ENCODE measurements at places on chromosomes 5 and 9.
A peak's percentile ranks its signal among the peaks of the same experiment; 100 is the strongest.

- no peak for DNase-seq
These were observed 155.1 kb downstream of the CCDC192 start for GRCh38 chr5:127858116-127858784.

DNA sequence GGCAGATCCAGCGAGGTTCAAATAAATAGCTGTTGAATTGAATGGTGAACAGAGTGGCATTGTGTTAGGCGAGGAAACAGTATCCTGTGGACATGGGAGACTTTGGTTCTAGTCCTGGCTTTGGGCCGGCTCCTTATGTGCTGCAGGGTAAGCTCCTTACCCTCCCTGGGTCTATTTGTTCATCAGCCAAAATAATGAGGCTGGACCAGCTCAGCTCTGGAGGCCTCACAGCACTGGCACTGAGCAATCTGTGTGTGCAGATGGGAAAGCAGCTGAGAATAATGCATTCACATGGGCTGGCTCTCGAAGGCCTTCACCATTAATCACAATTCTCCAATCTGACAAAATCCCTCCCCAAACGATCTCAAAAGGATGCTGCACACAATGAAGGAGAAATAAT is 81.9 kb downstream of the APBA1 start:
- no peak for DNase-seq

DNA sequence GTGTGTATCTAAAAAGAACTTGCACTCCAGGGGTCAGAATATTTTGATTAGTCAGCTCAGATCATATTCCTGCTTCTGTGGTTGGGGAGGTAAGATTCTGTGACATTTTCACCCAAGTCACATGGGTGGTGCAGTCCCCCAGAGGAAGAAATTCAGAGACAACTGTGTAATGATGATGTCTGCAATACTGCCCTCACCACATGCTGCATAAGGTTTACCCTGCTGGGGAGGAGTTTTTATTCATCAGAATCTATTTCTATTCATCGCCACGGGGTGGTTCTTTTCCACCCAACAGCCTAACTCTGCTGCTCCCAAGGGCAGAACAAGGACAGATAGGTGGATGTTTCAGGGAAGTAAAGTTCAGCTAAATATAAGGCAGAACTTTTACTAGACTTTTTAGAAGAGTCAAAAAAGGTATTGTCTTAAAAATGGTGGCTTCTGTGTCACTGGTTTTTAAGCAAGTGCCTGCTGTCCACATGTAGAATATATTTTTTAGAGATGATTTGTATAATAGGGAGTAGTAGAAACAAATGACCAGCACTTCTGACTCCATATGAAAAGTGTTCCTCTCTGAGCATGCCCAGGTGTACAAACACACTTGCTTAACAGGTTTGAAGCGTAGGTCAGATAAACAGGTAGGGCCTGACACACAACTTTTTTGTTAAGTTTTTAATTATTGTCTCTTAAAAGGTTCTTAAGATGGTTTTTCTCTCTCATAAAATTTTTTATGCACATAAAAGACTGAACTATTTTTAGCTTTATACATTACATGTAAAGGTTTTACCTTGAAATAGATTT is 352.7 kb downstream of the LRRC70 start:
- DNase-seq: no peak

- DNase-seq: no peak
These were observed 1.2 kb upstream of the AGPAT2 start for GRCh38 chr9:136688274-136689107.

GRCh38 chr5:109944461-109944860 is 254.7 kb downstream of the MAN2A1 start:
- no peak for DNase-seq

DNA sequence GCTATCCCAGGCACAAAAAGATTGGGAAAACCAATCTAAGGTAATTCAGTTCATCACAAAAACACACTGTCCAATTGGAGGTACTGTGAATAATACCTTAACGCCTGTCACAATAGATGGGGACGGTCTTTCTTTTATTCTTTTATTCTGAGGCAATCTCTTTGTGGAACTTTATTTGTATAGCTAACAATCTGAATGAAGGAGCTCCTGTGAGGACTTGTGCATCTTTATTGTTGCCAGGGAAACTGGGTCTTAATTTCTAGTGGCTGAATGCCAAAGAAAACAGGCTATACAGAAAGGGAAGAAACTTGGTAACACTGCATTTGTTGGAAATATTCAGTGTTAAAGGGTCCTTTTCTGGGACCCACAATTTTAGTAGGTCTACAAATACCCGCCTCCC is 546.9 kb upstream of the C9orf72 start:
- no peak for DNase-seq

GRCh38 chr5:155532621-155533311 is 519.2 kb downstream of the KIF4B start:
- no peak for DNase-seq

DNA sequence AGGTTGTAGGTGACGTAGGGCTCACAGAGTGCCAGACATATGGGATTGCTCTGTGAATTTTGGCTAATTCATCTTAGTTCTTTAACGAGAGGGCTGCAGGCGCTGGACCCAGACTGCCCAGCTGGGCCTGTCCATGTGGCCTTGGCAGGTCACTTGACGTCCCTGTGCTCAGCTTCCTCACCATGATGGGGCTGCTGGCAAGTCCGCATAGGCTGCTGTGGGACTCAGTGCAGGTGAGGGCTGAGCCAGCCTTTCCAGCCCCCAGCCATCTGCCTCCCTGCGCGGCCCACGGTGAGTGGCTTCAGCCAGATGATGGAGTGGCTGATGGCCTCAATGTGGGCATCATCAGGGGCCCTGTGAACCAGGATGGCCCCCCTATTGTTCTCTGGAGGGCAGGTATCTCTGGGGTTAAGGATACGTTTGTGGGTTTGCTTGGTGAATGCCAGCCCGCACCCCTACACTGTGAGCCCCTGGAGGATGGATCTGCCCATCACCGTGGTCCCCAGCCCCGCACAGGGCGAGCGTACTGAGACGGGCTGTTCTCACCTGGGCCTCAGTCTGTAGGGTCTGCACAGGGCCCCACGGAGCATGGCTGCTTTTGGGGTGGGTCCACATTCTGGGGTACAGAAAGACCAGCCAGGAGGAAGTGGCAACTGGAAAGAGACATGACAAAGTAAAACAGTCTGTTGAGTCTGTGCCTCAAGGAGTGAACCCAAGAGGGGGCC is 3.7 kb downstream of the CARD19 start:
- no peak for DNase-seq

DNA sequence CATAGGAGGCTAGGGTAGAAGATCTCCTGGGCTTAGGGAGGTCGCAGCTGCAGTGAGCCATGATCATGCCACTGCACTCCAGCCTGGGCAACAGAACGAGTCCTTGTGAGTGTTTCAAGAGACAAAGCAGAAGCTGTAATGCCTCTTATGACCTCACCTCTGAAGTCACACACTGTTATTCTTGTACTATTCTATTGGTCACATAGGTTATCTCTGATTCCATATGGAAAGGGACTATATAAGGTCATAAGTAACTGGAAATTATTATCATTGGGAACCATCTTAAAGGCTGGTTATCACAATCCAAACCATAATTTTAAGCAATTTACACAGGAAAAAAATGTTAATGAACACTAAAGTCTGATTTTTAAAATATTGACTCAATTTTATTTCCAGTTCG is 17.9 kb upstream of the AFF4 start:
- DNase-seq: no peak

DNA sequence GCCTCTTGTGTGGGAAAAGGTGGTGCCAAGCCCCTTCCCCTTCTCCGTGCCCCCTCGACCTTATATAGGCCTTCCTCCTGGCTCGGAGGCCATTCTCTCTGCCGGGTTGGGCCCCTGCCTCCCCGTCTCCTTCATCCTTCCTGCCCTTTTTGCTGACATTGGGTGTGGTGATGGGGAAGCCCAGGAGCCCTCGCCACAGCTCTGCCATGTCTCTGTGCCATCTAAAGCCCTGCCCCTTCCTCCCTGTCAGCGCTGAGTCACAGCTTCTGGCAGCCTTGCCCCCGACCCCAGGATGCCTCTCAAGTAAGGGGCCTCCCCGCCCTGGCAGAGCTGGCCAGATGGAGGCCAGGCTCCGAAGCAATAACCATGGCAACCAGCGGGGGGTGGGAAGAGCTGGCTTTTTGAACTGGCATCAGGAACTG is 30.4 kb downstream of the JADE2 start:
- peak; percentile 80 for DNase-seq

DNA sequence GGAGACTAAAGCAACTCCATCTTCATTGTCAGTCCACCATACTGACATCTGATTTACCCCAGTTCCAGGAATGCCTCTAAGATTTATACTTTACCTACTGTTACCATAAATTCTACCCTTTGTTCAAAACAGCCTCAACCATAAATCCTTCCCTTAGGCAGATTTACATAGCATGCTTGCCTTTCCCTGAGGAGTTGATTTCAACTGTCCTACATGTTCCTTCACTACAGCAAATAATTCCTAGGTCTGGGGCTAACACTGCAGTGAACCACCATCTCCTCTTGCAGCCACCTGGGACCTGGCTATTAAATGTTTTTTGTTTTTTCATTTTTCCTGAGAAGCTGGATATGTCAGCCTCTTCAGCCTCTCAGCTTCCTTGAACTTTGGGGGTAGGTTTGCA is 166.9 kb upstream of the PDE4D start:
- DNase-seq: no peak

GRCh38 chr5:114789773-114790402 is 379.8 kb downstream of the TRIM36 start:
- no peak for DNase-seq

GRCh38 chr9:87062746-87063145 is 115.4 kb upstream of the GAS1 start:
- DNase-seq: no peak

DNA sequence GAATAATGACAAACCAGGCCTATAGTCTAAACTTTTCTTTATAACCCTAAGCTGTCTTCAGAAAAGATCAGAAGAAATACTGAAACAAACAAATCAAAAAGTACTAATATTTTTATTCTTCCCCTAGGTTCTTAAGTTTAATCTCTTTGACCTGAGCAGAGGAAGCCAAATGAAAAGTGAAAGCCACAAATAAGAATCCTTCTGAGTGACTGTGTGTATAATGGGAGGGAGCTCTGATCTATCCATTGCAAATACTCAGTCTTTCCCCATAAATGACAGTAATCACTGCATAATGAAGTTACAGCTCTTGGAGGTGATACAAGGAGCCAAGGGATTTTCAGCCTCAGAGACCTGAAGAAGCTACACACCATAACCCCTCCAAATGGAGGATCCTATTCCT is 126.9 kb upstream of the ATP10B start:
- no peak for DNase-seq

DNA sequence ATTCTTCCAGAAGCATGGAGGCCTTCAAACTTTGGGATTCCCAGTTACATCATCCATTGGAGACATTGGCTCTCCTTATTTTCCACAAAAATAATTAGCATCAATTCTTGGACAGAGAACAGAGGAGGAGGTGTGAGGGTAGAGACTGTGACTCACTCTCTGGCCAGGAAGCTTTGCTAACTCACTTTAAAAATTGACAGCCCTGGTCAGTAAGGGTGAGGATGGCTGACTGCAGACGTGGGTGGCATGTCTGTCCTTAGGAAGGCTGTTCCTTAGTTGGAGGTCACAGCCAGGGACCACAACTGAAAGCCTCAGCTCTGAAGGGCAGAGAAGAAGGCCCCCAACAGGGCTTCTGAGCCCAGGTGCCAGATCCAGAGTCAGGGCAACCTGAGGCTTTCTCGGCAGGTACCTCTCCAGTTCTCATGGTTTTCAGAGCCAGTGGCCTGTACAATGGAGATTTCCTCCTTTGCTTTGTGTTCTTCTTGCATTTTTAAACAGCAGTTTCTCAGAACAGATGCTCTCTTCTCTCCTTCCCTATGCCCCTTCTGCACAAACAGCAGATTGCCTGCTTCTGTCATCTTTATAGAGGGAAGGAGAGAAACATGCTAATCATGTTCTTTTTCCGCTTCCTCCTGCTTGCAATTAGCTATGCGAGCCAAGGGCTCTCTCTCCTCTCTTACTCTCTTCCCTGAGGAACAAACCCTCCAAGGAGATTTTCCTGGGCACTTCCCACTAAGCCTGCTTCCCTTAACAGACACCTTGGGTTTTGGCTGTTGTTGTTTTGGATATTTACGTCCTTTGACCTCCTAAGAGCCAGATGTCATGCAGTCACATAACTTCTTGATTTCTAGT is 92.5 kb upstream of the ZNF366 start:
- no peak for DNase-seq

- no peak for DNase-seq
These were observed 50.9 kb downstream of the UBE2R2 start for GRCh38 chr9:33867747-33868439.

DNA sequence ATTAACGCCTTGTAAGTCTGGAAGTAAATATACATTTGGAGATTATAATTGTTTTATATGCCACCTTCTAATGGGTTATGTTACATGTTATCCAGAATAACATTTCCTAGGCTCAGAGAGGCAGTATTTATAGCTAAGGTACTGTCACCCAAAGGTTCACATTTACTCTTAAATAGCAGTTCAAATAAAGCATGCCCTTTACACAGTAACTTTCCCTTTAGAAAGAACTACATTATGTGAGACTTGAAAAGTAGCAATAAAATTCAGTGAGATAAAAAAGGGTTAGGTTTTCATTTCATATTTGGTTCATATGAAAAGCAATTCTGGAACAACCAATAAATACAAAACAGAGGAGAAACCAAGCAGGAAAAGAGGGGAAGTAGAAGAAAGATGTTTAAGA is 35.1 kb downstream of the SKIC3 start:
- DNase-seq: no peak

DNA sequence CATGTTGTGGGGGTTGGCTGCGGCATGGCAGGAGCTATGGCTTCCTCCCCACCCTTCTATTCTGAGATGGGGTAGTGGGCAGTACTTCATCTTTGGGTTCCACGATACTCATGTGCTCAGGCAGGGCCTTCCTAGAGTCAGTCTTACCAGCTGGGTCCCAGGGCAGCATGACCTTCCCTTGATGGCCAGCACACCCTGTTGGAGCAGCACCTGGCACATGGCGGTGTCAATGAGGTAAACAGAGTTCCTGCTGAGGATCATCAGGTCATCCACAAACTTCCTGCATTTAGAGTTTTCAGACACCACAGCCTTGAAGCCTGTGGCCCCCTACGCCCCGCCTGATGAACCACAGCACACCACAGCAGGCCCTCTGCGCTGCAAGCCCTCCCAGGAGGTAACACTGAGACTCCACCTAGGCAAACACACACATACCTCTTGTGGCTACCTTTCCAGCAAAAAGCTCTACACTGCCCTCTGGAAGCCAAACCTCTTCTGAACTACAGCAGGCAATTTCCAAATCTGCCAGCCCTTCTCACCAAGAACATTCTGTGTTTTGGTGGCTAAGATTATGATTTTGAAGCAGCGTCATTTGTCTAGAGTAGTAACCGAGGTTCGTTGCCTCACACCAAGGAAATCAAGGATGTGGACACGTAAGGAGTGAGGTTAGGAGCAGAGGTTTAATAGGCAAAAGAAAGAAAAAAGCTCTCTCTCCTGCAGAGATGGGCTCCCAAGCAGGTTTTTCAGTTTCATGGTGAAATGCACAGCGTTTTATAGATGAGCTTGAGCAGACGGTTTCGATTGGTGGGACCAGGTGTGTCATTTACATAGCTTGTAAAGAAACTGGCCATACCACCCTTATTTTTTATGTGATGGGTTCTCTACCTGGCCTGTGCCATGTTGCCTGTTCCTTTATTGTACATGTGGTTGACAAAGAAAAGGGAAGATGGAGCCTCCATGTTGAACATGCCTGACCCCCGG is 20.3 kb upstream of the TMEM174 start:
- no peak for DNase-seq

Data from activated CD4-positive, CD25-positive, alpha-beta regulatory T cell treated with anti-CD3 and anti-CD28 coated beads, Interleukin-2, amount 50 U/mL, for 72 hours (primary cell).